ENCODE measurements at places on chromosomes 5 and 9.

- no peak overlapping the region for H3K27ac ChIP-seq
- no peaks in the 10 kb centered on the region for H3K27me3 ChIP-seq
- peaks cover 26% of the 10 kb centered on the region for H3K4me1 ChIP-seq
- DNase-seq: no peak
- peaks cover 3% of the 10 kb centered on the region for H3K36me3 ChIP-seq
- no peak overlapping the region for H3K4me3 ChIP-seq
Measured at GRCh38 chr9:89862316-89862715, 257.5 kb downstream of the GADD45G start.

- no peaks in the 10 kb centered on the region for H3K36me3 ChIP-seq
- H3K27ac ChIP-seq: no peak overlapping the region
- no peak overlapping the region for H3K4me3 ChIP-seq
- peaks cover 26% of the 10 kb centered on the region for H3K4me1 ChIP-seq
Measured at GRCh38 chr9:114810614-114811013, 4.8 kb upstream of the TNFSF15 start.

- no peaks in the 10 kb centered on the region for H3K36me3 ChIP-seq
- H3K27ac ChIP-seq: no peak overlapping the region
- peaks cover 41% of the 10 kb centered on the region for H3K27me3 ChIP-seq
- no peak overlapping the region for H3K4me3 ChIP-seq
Measured at GRCh38 chr5:33894566-33894965, 2.8 kb upstream of the ADAMTS12 start.

- H3K4me3 ChIP-seq: no peak overlapping the region
- no peaks in the 10 kb centered on the region for H3K4me1 ChIP-seq
- no peak for DNase-seq
- H3K27me3 ChIP-seq: no peaks in the 10 kb centered on the region
- H3K27ac ChIP-seq: no peak overlapping the region
Measured at GRCh38 chr9:123505496-123505895, 149.5 kb downstream of the CRB2 start.

DNA sequence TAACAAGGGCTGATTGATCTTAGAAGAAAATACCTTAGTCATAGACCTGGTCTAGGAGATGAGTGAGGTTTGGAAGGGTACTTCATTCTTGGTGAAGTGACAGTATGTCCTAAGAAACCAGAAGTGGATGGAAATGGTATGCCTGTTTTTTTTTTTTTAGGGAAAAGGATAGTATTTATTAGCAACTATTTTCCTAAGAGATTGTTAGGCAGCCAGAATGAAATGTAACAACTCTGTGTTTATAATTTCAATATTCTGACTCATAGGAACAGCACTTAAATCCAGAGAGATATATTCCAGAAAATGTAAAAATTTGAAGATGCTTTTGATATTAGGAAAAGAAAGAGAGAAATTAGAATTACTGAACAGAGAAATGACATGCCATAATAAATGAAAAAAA lies 21.2 kb upstream of the ARL14EPL start:
- no peak overlapping the region for H3K4me3 ChIP-seq
- no peaks in the 10 kb centered on the region for H3K36me3 ChIP-seq
- no peak for DNase-seq
- peaks cover 11% of the 10 kb centered on the region for H3K4me1 ChIP-seq
- H3K27me3 ChIP-seq: peaks cover 4% of the 10 kb centered on the region
